Cardiac septum (tissue), 1 donor: ENCODE measurements at places on chromosomes 1 and 21. TPM values are rescaled to one million over a fixed set of nuclear protein-coding genes. Genes with fewer than 3 reads are reported as not detected.

GRCh38 chr1:244137725-244138124, 86.6 kb downstream of the ZBTB18 start:
- DNase-seq, result no peak

Gene TRIM63
- 123 TPM for total RNA-seq

DNA sequence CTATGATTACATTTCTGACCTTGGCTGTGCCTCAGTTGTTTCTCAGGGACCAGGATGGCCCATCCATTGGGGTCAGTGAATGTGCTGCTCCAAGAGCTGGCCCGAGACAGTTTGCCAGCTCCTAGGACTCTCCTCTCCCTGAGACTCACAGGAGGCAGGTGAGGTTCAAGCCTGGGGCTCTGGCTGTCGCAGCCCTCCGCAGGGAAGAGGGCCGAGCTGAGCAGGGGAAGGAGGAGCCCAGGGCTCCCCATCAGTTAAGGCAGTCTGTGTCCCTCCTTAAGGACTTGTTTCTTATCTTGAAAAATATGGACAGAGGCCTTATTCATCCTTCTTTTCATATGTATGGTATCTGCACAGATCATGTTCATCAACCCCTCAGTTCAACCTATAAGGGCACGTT, 26.6 kb upstream of the SARS1 start:
- no peak for DNase-seq

GRCh38 chr1:45526135-45526644, 4.5 kb upstream of the PRDX1 start:
- DNase-seq, result no peak

Gene NGF
- total RNA-seq, result 2.1 TPM

Gene SON
- 212 TPM for total RNA-seq

Gene LRIG2
- total RNA-seq, result 11.5 TPM

- DNase-seq, result no peak
Measured at GRCh38 chr1:95352767-95353166, 118.8 kb downstream of the RWDD3 start.

Gene NUP210L
- 0.48 TPM for total RNA-seq

Gene AVPR1B
- not detected for total RNA-seq

GRCh38 chr1:26285366-26286063, 5.6 kb downstream of the SH3BGRL3 start:
- DNase-seq, result no peak

Gene EPRS1
- 62.0 TPM for total RNA-seq

Gene ETNK2
- total RNA-seq, result 1.9 TPM

GRCh38 chr21:43331962-43332828, 94.7 kb downstream of the SIK1 start:
- DNase-seq, result no peak

DNA sequence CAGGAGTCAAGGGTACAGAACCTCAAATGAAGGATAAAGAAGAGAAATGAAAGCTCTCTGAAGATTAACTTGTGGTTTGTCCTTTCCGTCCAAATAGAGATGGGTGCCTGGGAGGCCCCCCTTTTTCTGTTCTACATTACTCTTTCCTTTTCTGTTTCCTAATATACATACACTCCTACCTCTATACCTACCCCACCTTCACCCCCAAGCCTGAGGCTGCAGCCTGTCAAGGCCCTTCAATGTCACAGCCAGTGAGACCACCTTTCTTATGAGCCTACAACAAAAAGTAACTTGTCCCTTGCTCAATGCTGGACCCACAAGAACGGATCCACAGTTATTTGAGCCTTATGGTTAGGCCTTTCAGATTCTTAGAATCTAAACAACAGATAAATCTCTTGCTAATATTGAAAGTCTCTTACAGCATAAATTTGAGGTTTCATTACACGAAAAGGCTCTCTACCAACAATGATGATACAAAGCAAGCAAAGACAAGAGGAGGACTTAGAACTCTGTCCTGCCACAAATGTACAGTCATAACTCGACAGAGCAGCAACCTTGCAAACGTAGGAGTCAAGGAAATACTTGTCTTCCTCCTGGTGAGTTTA, 4.1 kb upstream of the TRAF3IP3 start:
- DNase-seq, result no peak

Gene LRRC53
- not detected for total RNA-seq

Gene ATP1A2
- total RNA-seq, result 147 TPM

Gene F11R
- 10.3 TPM for total RNA-seq

DNA sequence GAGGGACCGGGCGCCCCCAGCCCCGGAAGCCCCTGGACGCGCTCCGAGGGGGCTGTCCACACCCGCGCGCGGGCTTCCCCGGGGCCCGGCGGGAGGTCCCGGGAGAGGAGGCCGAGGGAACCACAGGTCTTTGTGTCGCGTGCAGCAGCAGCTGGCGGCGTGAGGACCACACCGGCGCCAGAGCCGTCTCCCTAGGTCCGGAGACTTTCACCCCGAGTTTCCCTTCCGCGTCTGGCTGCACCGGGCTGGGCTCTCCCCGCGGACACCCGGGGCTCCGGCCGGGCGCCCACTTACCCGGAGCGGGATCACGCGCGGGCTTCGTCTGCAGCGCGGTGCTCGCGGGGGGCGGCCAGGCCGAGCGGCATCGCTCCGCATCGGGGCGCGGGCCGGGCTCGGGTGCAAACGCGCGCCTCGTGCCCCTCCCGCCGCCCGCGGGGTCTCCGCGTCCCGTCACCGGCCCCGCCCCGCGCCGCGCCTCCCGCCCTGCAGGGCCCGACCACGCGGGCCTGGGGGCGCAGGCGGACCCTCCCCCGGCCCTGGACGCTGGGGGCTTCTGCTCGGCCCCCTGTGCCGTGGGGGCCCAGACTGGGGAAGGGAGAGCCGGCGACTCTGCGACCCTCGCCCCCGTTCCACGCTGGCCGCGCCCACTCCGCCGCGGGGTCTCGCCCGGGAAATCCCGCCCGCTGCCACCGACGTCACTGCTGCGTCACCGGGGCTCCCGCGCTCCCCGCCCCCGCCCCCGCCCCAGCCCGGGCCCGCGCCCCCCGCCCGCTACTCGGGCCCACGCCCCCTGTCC, at the start of gene GNG4:
Gene GNG4 (minus strand): TSS at position 417 of the 796 bp plus-strand sequence. CDS start 65,946 bp downstream, outside the sequence.
- DNase-seq, result no peak

Gene KCNK2
- 0.11 TPM for total RNA-seq

Gene CD84
- total RNA-seq, result 2.4 TPM

- no peak for DNase-seq
Measured at GRCh38 chr1:116949213-116949985, 39.7 kb downstream of the PTGFRN start.
